Activated naive CD8-positive, alpha-beta T cell treated with anti-CD3 and anti-CD28 coated beads for 36 hours (primary cell): ENCODE measurements at places on chromosomes 3 and 15. TPM values are rescaled to one million over a fixed set of nuclear protein-coding genes. Genes with fewer than 3 reads are reported as not detected.

The MYLK gene
- not detected for total RNA-seq

DNA sequence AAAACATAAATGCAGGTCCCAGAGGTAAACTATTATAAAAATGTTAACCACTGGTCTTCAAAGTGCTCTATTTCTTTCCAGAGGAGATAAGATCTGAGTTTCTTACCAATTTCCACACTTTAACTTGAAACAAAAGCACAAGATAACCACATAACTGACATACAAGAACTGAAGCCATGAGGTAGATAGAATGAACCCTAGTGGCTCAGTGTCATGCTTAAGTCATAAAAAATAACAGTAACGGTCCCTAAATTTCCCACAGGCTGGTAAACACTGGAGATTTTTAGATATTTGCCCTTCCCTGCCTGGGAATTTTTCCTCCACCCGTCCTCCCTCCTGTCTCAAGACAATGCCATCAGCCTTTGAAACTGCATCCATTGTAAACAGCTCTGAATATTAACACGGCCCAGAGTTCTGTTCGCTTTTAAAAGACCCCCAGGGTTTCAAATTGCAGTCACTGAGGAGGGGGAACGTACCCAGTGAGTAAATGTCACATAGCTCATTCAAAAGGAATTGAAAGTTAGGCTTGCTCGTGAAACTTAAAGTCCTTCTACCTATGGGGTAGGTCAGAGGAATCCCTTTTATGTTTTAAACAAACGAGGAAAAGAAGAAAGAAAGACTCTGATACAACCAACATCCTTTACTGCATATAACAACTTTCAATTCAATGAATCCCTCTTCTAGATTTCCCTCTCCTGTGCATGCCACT is 5.7 kb downstream of the LRIG1 start:
- H3K4me1 ChIP-seq = peaks cover 54% of the 10 kb centered on the region
- H3K36me3 ChIP-seq = peaks cover 6% of the 10 kb centered on the region
- H3K27ac ChIP-seq = no peak overlapping the region
- H3K4me3 ChIP-seq = no peak overlapping the region

The TUSC7 gene
- total RNA-seq = not detected

DNA sequence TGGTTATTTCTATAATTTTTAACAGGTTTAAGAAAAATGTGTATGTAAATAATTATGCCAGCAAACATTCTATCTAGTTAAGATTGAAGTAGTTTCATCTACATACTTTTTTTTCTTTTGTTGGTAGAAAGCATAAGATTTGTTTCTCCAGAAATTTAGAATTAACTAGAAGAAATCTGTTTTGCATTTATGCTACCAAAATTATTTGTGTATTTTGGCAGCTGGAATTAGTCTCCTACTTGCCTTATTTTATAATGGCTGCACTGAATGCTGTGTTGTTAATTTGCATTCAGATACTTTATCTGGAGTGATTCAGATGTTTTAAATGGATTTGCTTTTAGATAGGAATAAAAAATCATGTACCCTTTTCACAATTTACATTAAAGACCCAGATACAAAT is 100.2 kb upstream of the NAALADL2 start:
- no peaks in the 10 kb centered on the region for H3K36me3 ChIP-seq
- no peaks in the 10 kb centered on the region for H3K4me1 ChIP-seq
- no peaks in the 10 kb centered on the region for H3K27me3 ChIP-seq
- no peak overlapping the region for H3K27ac ChIP-seq

GRCh38 chr3:124217542-124217941 is 225.6 kb upstream of the ROPN1 start:
- no peak for DNase-seq
- H3K27ac ChIP-seq = no peak overlapping the region
- H3K4me3 ChIP-seq = no peak overlapping the region

GRCh38 chr15:29089731-29090616 is 179.6 kb downstream of the NSMCE3 start:
- DNase-seq = peak; percentile 39
- H3K4me3 ChIP-seq = peak overlapping the region; percentile 57
- no peaks in the 10 kb centered on the region for H3K27me3 ChIP-seq
- H3K27ac ChIP-seq = peak overlapping the region; percentile 81

- no peaks in the 10 kb centered on the region for H3K4me1 ChIP-seq
- peaks cover 6% of the 10 kb centered on the region for H3K36me3 ChIP-seq
- no peak for DNase-seq
- peaks cover 11% of the 10 kb centered on the region for H3K27me3 ChIP-seq
- no peak overlapping the region for H3K27ac ChIP-seq
- H3K4me3 ChIP-seq = no peak overlapping the region
These were observed 15.4 kb downstream of the HHLA2 start for GRCh38 chr3:108311797-108312196.

The FEZF2 gene
- total RNA-seq = not detected

The WDR72 gene
- total RNA-seq = not detected

- H3K27me3 ChIP-seq = peaks cover 17% of the 10 kb centered on the region
- H3K4me3 ChIP-seq = no peak overlapping the region
- H3K4me1 ChIP-seq = peaks cover 3% of the 10 kb centered on the region
- DNase-seq = no peak
- H3K36me3 ChIP-seq = no peaks in the 10 kb centered on the region
- no peak overlapping the region for H3K27ac ChIP-seq
These were observed 37.6 kb downstream of the DNASE1L3 start for GRCh38 chr3:58173029-58173668.

The ISLR gene
- total RNA-seq = not detected

The TF gene
- total RNA-seq = 0.02 TPM

DNA sequence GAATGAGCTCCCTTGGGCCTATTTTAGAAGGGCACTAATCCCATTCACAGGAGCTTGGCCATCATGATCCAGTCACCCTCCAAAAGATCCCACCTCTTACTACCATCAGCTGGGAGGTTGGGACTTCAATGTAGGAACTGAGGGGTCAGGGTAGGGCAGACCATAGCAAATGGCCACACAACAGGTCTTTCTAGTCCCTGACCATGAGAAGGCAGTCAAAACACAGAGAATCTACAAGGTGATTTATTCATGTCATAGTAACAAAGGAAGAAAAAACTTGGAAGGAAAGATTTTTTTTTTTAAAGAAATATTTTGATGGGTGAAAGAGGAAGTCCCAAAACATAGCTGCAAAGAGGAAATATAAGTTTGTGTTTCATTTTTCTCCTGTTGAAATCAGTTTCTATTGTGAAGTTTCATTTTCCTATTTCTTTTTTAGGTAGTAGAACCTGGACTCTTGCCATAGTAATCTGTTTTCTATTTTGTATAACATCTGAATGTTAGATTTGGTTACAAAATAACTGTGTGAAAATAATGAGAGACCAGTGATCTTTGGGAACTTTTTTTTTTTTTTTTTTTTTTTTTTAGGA is 23.5 kb upstream of the TNFSF10 start:
- no peaks in the 10 kb centered on the region for H3K27me3 ChIP-seq
- H3K27ac ChIP-seq = peak overlapping the region; percentile 54
- H3K36me3 ChIP-seq = peaks cover 3% of the 10 kb centered on the region
- peaks cover 28% of the 10 kb centered on the region for H3K4me1 ChIP-seq

GRCh38 chr3:149044339-149045083 is 41.8 kb downstream of the HLTF start:
- H3K4me1 ChIP-seq = peaks cover 20% of the 10 kb centered on the region
- DNase-seq = no peak
- H3K36me3 ChIP-seq = peaks cover 24% of the 10 kb centered on the region
- H3K4me3 ChIP-seq = no peak overlapping the region
- no peak overlapping the region for H3K27ac ChIP-seq
- no peaks in the 10 kb centered on the region for H3K27me3 ChIP-seq

The SLC24A5 gene
- not detected for total RNA-seq

DNA sequence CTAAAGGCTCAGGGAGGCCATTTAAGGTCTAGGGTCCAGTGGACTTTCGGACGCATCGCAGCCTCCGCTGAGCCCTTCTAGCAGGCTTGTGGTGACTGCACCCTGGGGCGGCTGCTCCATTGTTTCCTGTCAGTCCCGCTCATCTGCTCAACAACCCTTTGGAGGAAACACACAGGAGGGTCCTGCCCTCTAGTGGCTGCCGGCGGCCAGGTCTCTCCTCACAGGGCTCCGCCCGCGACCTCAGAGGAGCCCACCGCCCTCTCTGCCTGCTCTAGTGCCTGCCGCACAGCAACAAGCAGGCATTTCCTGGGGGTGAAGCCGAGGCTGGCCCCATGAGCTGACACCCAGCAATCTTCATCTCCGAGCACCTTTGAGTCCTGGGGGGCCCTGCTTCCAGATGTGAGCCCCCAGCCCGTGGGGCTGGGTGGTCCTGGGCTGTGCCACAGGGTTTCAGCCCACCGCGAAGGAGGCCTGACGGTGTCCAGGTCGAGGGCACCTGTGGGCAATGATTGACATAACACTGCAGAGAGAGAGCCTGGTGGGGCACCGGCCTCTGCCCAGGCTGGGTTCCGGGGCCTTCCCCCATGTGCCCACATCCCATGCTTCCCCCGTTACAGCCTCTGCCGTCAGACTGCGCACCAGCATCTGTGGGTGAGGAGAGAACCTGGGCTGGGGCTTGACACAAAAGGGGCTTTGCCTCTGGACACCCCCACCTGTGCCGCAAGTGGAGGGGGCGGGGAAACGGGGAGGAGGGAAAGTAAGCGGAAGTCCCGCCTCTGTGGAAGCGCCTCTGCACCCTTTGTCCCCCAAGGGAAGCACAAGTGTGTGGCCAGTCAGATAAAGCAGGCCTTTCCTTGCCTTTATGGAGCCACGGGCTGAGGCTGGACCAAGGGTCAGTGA is 27.0 kb upstream of the SFMBT1 start:
- peak overlapping the region; percentile 88 for H3K4me3 ChIP-seq
- peak overlapping the region; percentile 96 for H3K27ac ChIP-seq
- DNase-seq = peak; percentile 90
- H3K27me3 ChIP-seq = no peaks in the 10 kb centered on the region
- peaks cover 15% of the 10 kb centered on the region for H3K4me1 ChIP-seq

DNA sequence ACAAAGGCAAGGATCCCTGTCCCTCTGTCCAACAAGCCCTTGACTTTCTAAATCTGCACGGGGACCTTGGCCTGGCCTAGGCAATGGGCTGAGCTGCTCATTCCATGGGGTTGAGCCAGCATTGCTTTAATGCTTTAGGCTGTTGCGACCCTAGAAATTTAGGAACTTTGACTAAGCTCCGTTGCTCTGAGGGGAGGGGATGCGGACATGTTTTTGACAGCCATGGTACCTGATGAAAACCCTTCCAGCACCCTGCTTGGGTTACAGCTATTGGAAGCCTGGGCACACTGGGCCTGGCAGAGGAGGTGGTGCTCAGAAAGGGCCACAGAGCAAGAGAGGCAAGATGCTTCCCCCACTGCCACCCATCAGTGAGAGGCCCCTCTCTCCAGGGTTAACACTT is 37.1 kb downstream of the SYNM start:
- no peak overlapping the region for H3K27ac ChIP-seq
- no peak overlapping the region for H3K4me3 ChIP-seq
- no peak for DNase-seq
- no peaks in the 10 kb centered on the region for H3K36me3 ChIP-seq

The CCR4 gene
- total RNA-seq = 8.8 TPM

GRCh38 chr15:66072616-66073361 is 180.8 kb downstream of the MEGF11 start:
- no peak overlapping the region for H3K27ac ChIP-seq
- H3K27me3 ChIP-seq = peaks cover 7% of the 10 kb centered on the region
- no peak overlapping the region for H3K4me3 ChIP-seq
- H3K36me3 ChIP-seq = no peaks in the 10 kb centered on the region

The RLBP1 gene
- total RNA-seq = not detected

DNA sequence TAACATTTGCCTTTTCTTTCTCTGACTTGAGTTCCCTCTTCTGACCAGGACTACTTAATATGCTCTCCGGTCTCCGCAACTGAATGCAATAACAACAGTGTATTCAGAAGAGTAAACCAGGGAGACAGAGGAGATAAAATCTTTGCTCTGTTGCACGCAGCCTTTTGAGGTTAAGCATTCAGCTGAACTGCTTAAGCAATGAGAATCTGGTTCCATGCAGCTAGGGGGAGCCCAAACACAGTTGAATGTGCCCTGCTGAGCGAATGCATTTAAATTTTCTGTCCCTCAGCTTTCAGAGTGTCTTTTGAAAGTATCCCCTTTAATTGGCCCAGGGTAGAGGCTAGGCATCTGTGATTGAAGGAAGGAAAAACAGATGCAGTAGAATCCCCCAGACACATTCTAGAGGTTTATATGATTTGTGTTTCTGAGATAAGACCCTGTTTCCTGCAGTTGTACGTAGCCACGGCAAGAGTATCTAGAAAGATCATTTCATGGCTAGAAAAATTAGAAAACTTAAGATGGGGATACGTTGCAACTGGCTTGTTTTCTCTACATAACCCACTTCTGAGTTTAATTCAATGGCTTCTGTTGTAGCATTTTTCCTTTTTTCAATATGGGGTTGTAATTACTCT is 309.6 kb downstream of the TUSC7 start:
- H3K4me3 ChIP-seq = no peak overlapping the region
- H3K4me1 ChIP-seq = no peaks in the 10 kb centered on the region
- H3K27me3 ChIP-seq = no peaks in the 10 kb centered on the region
- peak; percentile 4 for DNase-seq

DNA sequence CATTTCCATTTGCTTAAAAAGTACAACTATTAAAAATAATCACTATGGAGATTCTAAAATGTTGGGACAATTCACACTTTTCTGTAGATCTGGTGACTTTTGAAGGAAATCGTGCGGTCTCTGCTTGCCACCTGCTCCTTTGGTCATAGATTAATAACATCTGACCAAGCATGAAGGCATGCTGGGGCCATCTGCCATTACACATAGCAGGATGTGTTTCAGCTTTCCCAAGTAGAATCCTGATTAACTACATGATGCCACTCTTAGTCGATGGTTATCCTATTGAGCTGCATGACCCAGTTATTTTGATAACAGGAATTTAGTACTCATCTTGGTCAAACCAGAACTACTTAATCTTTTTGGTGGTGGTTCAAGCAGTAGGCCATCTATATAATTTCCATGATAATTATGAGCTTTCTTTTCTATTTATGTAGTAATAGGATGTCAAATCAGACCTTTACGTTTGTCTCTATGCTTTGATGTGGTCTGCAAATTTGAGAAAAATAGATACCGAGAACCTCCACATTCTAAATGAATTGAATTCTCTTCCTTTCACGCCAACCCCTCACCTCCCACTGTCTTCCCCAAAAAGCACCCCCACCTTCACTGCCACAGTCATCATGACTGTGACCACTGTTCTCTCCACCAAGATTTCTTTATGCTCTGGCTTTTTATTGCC is 158.1 kb downstream of the DIPK2A start:
- DNase-seq = peak; percentile 3
- H3K27me3 ChIP-seq = peaks cover 5% of the 10 kb centered on the region
- no peak overlapping the region for H3K27ac ChIP-seq
- peaks cover 7% of the 10 kb centered on the region for H3K4me1 ChIP-seq
- H3K4me3 ChIP-seq = no peak overlapping the region

DNA sequence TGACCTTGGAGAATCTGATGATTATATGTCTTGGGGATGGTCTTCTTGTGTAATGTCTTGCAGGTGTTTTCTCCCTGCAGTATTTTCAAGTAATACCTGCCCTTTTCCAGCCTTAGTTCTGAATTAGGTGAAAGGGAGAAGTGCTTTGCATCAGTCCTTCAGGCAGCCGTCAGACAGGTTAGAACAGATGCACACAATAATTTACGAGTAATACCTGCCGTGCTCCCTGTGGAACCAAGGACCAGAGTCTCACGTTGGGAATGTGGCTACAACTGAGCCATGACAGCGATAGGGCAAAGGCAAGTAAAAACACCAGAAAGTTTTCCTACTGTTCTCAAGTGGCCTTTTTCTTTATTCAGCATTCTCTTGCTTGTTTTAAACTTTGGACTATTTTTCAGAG is 69.1 kb downstream of the CHCHD6 start:
- DNase-seq = no peak
- no peak overlapping the region for H3K27ac ChIP-seq
- no peaks in the 10 kb centered on the region for H3K27me3 ChIP-seq
- H3K4me3 ChIP-seq = no peak overlapping the region
- no peaks in the 10 kb centered on the region for H3K4me1 ChIP-seq

The PPARG gene
- 0.47 TPM for total RNA-seq
